ENCODE measurements at places on chromosomes 1 and 21. TPM values are rescaled to one million over a fixed set of nuclear protein-coding genes. Genes with fewer than 3 reads are reported as not detected.

GRCh38 chr1:156816561-156817328 is at the start of gene SH2D2A:
SH2D2A (minus strand) TSS chr1:156816848; CDS start chr1:156816708, 140 bp downstream.
- DNase-seq = no peak

- no peak for DNase-seq
Observed at GRCh38 chr1:41803656-41804055, 115.1 kb downstream of the HIVEP3 start.

The DMBX1 gene
- total RNA-seq = 0.30 TPM

The FHAD1 gene
- total RNA-seq = 0.69 TPM

The FBXO2 gene
- 55.5 TPM for total RNA-seq

The PDC gene
- not detected for total RNA-seq
